AG08396 (cell line): ENCODE measurements at places on chromosomes 4 and X.

GRCh38 chrX:72003811-72004750 is 93.4 kb downstream of the NHSL2 start:
- DNase-seq: no peak

DNA sequence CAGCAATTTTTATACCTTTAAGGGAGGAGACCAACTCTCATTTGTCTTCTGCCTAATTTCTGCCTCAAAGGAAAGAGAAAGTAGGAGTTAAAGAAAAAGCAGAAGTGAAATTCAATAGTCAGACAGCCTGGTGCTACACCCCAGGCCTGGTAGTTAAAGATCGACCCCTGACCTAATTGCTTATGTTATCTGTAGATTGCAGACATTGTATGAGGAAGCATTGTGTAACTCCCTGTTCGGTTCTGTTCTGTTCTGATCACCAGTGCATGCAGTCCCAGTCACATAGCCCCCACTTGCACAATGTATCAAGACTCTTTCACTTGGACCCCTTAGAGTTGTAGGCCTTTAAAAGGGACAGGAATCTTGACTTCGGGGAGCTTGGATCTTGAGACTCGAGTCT is 335.9 kb upstream of the AR start:
- no peak for DNase-seq

- no peak for DNase-seq
These were observed 33.6 kb downstream of the PITX2 start for GRCh38 chr4:110589297-110589696.

GRCh38 chr4:27248829-27249228 is 388.2 kb downstream of the STIM2 start:
- no peak for DNase-seq

GRCh38 chrX:11591723-11592346 is 73.9 kb downstream of the ARHGAP6 start:
- no peak for DNase-seq

- DNase-seq: peak; percentile 65
These were observed 1.8 kb downstream of the FLNA start for GRCh38 chrX:154372612-154373022.
